NCI-H524 (cell line): ENCODE measurements at places on chromosomes 1 and 21.

DNA sequence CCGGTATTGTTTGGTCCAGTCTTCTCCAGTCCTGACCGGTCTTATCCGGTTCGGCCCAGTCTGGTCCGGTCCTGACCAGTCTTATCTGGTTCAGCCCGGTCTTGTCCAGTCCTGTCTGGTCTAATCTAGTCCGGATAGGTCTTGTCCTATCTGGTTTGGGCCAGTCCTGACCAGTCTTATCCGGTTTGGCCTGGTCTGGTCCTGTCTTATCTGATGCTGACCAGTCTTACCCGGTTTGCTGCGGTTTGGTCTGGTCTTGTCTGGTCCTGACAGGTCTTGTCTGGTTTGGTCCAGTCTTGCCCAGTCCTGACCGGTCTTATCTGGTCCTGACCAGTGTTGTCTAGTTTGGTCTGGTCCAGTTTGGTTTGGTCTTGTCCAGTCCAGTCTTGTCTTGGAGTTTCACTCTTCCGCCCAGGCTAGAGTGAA, 30.1 kb downstream of the DHX9 start:
- no peak for DNase-seq

- DNase-seq: no peak
Measured at GRCh38 chr1:28582248-28582615, 9.8 kb upstream of the RAB42 start.

DNA sequence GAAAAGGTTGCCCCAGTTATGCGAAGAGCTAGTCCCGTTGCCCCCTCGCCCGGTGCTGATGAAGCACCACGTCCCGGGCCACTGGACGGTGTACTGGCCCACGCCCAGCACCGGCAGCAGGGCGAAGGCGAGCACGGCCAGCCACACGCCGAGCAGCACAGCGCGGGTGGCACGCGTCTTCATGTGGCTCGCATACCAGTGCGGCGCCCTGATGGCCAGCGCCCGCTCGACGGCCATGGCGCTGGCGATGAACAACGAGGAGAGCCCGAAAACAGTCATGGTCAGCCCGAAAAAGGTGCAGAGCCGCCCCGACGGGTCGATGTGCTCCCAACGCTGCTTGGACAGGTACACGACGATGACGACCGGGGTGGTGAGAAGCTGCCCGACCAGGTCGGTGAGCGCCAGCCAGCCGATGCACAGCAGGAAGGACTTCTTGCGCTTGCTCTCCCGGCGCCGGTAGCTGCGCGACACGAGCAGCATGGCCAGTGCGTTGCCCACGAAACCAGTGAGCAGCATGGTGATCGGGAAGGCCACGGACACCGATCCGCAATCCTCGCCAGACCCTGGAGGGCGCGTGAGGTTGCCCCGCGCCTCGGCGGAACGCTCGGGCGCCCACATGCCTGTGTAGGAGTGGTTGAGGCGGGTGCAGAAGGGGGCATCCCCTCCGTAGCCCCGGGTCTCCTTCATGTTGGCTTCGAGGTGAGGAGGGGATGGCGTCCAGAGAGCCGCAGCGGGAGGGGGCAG, 553 bp downstream of the PTGER3 start:
- peak; percentile 44 for DNase-seq

- no peak for DNase-seq
Measured at GRCh38 chr1:212045981-212046380, 10.4 kb downstream of the DTL start.

- no peak for DNase-seq
Measured at GRCh38 chr1:1004780-1005697, 5.1 kb upstream of the HES4 start.

GRCh38 chr1:235486321-235486720, 17.9 kb downstream of the B3GALNT2 start:
- no peak for DNase-seq

- DNase-seq: no peak
Measured at GRCh38 chr21:33682992-33683627, 40.8 kb downstream of the ITSN1 start.

DNA sequence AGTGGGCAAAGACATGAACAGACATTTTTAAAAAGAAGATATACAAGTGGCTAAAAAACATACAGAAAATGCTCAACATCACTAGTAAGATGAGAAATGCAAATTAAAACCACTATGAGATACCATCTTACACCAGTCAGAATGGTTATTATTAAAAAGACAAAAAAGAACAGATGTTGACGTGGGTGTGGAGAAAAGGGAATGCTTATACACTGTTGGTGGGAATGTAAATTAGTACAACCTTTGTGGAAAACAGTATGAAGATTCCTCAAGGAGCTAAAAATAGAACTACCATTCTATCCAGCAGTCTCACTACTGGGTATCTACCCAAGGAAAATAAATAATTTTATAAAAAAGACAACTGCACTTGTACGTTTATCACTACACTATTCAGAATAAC, 73.9 kb downstream of the EBNA1BP2 start:
- no peak for DNase-seq

DNA sequence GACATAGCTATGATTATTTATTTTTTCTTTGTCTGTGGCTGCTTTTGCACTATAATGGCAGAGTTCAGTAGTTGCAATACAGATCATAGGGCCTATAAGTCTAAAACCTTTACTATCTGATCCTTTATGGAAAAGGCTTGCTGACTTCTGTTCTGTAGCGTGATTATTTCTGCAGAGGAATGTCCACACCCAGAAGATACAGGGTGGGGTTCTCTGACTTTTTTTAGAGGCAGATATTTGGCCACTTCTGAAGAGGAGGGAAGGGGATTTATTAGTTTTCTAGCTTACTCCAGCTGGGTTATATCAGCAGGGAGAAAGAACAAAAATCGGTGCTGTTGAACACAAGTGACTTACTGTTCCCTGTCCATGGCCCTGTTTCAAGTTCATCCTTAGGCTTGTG, 97.6 kb downstream of the RPE65 start:
- no peak for DNase-seq

DNA sequence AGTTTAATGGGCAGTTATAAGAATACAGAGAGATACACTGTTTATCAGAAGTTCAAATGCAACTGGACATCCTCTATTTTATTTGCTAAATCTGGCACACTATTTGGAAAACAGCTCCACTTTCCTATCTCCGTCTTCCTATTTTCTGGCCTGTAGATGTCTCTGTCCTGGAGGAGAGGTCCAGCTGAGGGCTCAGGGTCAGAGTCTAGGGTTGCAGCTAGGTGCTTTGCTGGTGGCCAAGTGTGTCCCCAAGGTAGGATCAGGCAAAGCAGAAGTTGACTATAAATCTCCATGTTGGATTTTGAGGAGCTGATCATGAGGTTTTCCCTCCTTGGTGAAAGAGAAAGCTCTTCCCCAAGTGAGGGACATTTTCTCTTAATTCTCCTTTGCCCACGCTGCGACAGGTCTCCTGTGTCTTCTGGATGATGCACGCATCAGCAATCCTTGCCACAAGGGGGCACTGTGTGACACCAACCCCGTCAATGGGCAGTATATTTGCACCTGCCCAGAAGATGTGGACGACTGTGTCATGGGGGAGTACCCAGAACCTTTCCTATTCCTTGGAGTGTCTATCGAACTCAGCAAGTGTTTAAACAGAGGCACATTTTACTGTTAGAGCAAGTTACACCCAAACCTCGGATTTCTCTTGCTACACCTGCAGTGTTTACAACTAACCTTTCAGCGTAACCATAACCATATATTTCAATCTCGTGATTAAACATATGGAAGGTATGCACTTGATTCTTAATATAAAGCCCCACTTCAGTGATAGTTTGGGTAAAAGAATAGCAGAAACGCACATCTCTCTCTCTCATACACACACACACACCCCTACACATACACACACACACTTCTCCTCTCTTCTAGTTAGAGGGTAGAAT, 10.2 kb downstream of the ADAM30 start:
- no peak for DNase-seq

DNA sequence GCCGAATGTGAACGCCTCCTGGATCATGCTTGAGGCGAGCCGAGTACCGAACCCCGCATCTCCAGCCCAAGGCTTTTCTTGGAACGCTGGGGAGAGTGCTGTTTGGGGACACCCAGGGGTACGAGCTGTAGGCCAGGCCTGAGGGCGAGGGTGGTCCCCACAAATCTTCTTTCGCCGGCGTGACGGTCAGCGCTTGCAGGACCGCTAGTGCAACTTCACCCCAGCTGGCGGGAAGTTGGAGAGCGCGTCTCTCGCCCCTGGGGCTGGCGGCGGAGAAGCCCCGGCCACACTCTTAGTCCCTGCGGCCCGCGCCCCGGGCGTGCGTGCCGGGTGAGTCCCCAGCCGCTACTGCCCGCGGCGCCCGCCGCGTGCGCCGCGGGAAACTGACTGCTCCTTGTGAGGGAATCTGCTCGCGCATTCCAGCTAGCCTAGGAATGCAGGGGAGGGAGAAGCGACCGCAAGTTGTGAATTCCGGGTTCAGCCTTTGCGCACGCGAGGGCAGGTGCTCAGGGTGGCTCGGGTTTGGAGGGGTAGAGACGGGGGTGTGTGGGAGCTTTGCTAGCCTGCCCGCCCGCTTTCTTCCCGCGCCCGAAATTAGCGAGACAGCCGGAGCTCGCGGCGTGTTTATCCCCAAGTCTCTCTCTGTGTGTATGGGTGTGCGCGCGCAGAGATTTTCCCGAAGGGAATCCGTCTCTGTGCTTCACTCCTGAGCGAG, 884 bp downstream of the LHX4 start:
- no peak for DNase-seq

GRCh38 chr1:228744918-228745317, 9.6 kb downstream of the RHOU start:
- DNase-seq: no peak

GRCh38 chr1:235277709-235278108, 50.3 kb downstream of the ARID4B start:
- no peak for DNase-seq

DNA sequence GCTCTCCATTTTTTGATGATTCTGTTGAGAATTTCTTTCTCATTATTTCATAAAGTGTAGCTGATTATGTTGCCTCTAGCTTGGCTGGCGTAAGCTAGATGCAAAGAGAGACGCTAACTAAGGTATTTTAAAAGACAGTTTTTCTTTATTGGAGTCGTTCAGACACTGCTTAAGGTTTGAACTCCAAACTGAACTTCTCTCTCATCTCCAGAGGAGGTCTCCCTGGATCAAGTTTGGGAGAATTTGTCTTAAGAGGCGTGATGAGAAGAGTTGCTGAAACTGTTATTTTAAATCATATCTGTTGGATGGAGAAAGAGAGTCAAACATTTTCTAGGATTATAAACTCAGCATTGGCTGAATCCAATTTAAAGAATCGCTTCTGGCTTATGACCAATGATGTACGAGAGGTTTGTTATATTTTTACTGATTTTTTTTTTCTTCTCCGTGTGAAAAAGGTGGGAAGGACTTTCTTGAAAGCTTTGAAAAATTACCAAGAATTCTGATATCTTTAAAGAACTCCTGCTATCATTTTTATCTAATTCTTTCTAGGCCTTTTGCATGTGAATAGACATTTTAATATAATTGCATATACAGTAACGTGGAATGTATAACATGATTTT, 34.0 kb downstream of the MAP3K7CL start:
- DNase-seq: peak; percentile 75

DNA sequence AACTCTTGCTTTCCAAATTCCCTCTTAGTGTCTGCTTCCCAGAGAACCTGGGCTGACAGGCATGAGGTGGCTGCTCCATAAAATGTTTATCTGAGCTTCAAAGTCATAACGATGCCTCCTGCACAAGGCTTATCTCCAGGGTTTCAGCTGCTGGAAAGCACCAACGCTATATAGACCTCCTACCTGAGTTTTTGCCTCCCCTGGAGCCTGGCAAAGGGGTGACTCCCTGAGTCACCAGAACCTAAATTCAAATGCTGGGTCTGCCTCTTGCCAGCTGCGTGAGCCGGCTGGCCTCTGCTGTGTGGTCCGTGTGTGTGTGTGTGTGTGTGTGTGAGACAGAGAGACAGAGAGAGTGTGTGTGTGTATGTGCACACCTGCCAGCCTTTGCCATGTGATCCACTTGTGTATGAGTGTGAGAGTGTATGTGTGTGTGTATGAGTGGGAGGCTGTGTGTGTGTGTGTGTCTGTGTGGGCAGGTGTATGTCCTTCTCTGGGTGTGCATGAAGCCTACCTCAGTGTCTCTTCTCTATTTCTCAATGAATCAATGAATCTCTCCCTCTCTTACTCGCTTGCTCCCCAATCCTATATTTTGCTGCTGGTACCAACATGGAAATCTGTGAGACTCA, 714.9 kb downstream of the MATN1 start:
- no peak for DNase-seq

GRCh38 chr1:156668801-156669637, 8.2 kb downstream of the NES start:
- DNase-seq: peak; percentile 15

- no peak for DNase-seq
Measured at GRCh38 chr1:239511875-239512274, 125.5 kb downstream of the CHRM3 start.
